Suppressor macrophage treated with lipopolysaccharide for 4 hours (primary cell): ENCODE measurements at places on chromosomes 16 and 17.

DNA sequence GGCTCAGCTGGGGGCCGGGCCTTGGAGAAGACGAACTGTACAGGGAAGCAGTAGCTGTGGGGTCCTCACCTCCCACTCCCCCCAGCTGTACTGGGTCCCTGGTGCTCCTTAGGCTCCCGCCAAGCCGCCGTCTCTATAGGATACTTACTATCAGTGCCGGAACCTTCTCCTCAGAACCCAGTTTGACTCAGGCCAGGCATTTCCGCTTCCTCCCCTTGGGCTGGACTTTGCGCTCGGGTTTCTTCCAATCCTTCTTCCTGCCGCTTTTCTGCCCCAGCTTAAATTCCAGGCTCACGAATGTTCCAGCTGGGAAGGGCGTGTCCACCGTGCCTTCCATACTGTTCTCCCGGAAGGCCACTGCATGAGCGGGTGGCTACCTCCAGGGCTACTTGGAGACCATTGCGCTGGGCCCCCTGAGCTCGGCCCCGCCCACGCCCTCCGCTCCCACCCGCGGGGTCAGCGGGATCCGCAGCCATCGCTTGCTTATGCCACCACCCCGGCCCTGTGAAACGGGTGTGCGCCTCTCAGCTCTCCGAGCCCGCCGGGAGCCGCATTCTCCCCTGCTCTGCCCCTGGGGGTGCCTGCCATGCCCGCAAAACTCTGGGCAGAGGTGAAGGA, 1795.9 kb downstream of the TP53TG3F start:
- DNase-seq = no peak

DNA sequence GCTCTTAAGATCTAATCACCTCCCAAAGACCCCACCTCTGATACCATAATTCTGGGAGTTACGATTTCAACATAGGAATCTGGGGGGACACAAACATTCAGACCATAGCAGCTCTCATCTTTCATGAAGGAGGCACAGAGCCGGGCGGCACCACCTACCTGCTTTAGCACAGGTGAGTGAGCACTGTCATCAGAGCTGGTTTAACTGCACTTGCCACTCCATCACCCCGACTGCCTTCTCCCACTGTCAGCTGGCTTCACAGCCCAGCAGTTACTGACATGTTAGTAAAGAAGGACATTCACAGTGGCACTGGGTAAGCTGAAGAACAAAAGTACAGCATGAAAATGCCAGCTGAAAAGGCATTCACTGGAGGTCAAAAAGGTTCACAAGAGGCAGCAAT, 22.5 kb downstream of the GABARAPL2 start:
- DNase-seq = no peak

GRCh38 chr16:31528523-31529107, 915 bp downstream of the AHSP start:
- DNase-seq = no peak

- peak; percentile 58 for DNase-seq
Observed at GRCh38 chr16:68049449-68049848, 26.4 kb downstream of the DUS2 start.

DNA sequence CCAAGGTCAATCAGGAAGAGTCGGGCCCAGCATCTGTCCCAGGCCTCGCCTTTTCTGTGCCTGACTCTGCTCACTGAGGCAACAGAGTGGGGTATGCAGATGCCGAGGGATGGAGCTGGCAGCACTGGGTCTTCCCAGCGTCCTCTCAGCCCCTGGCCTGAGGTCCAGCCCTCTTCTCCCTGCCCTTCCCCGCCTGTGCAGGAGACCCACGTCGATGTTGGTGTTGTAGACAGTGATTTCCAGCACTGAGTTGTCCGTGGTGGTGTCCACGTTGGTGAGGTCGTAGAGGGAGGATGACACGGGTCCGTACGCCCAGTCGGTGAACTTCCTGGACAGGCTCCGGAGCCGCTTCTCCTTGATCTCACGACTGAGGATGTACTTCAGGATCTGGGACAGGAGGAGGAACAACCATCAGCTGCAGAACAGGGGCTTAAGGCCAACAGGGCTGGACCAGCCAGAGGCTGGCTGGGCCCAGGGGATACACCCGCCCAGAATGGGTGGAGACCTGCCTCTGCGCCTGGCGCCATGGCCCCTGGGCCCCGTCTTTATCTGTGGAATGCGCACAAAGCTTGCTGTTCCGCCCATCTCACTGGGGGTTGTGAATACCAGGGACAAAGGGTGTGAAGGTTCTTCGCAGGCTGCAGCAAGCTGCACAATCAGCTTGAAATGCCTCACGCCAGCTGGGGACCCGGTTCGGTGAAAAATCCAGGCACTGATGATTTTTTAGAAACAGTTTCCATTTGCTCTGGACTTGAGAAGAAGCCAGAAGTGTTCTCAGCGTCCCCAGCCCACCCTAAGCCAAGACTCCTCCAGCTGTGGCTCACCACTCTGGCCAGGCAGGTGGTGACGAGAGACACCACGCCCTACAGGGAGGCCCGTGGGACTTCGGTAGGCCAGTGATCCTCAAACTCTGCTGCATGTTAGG, 27.5 kb downstream of the TRPV3 start:
- DNase-seq = no peak

GRCh38 chr17:57999496-58000017, 7.5 kb downstream of the SRSF1 start:
- peak; percentile 85 for DNase-seq

- no peak for DNase-seq
Observed at GRCh38 chr17:78225088-78225865, 6.2 kb upstream of the TMEM235 start.

DNA sequence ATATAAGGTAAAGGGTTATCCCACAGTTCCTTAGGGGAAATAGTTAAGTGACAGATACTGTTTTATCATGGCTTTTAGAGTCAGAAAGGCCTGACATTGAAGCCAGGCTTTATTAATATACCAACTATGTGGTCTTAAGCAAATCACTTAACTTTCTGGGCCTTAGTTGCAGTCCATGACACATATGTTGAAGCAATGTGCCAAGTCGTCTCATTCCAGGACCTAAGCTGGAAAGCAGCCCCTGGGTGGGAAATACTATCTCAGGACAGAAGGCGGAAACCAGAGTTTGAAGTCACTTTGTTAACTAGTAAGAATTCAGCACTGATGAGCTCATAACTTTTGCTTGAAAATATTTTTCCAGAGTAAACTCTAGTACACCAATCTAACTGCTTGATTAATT, 80.0 kb downstream of the USP32 start:
- DNase-seq = no peak

- no peak for DNase-seq
Observed at GRCh38 chr16:88974916-88975215, 2.1 kb downstream of the CBFA2T3 start.

DNA sequence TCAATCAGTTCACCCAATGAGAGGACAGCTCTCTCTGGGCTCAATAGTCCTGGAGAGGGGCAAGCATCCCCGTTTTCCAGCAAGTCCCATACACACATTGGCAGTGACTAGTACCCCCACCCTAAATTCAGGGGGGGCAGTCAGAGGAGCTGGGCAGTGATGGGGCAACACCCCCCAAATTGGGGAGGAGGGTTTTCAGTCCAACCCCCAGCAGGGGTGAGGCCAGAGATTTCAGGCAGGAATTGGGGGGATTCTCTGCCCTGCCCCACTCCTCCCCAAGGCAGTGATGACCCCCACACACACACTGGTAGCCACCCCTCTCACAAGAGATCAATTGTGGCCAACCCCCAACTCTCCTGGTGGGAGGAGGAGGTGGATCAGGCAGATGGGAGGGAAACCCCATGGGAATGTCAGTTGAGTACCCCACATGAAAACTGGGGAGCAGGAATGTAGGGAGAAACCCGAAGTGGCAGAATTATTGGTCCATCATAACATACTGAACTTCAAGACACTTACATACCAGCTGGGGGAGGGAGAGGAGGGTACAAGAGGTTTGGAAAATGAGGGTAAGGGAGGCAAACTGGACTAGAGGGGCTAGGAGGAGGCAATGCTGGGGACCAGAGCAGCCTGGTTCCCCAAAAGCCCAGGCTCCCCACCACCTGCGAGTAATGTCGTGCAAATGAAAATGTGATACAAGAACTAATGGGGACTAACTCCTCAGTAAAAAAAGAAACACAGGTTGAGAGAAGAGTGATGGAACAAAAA, 3.1 kb downstream of the VAMP2 start:
- DNase-seq = no peak

GRCh38 chr17:41466988-41467387, at the start of gene KRT32:
TSS of gene KRT32 (minus strand) at chr17:41467386. CDS start at chr17:41467325, 61 bp downstream.
- DNase-seq = no peak

DNA sequence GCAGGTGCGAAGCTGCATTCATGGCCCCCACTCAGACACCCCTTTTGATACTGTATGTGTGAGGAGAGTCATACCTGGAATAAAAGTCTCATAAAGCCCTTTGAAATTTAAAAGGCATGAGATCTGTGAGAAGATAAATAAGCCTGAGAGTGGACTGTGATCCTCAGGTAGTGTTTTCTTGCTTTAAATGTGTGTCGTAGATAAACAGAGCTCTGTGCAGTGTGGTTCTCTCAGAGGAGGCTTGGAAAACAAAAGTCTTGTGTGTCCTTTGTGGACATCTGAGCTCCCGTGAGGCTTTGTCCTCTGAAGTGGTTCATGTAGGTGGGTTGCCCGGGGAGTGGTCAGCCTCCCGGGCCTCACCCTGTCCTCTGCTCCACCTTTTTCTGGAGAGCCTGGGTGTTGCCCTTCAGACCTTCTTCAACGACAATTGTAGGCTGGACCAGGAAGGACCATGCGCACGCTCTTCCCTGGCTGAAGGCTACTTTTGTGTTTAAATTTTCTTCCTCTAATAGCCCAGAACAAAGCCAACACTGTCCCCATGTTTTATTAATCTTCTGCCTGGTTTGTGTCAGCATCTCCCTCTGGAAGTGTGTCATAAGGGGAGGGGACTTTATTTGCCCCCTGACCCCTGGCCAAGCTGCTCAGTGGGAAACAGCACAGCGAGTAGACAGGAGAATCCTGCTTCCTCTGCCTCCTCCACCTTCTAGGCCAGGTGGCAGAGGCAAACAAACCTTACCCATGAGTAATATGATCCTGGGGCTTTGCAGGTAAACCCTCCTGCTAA, 151.2 kb downstream of the MSI2 start:
- DNase-seq = no peak

- no peak for DNase-seq
Observed at GRCh38 chr16:6863135-6863534, 469.5 kb upstream of the RBFOX1 start.

DNA sequence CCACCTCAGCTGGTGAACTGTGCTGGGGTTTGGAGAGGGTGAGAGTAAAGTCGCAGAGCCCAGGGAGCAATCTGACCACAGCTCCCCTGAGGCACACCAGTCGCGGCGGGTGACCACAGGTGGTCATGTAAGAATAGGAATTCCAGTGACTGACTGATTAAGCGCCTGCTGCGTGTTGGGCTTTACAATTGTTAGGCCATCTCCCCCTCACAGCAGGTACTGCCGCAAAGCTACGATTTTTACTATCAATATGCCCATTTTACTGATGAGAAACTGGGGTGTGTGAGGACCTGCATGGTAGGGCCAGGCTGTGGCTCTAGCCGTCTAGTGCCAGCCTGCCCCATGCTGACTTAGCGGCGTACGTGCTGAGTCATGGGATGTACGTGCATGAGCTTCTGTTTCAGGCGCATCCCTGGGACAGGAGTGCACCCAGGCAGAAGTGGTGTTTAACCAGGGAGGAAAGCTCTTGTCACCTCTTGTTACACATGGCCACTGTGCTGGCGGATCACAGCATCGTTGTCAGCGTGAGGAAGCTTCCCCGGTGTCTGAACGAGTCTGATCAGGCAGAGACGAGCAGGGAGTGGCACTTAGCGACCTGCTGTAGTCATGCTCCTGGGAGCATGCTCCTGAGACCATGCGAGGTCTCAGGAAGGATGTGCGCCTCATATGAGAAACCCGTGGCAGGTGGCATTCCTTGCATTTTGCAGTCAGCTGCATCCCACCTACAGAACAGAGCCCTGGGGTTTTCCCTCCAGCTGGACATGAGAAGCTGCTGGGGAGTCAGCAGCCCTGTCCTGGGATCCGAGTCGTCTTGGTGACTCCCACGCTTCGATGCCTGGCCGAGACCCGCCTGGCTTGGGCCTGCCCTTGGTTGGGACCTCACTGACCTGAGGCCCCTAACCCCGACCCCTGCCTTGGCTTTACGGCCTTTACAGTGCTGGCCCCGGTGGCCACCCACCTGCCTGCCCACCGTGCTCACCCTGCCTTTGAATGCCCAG, 163.7 kb upstream of the CHMP6 start:
- no peak for DNase-seq

DNA sequence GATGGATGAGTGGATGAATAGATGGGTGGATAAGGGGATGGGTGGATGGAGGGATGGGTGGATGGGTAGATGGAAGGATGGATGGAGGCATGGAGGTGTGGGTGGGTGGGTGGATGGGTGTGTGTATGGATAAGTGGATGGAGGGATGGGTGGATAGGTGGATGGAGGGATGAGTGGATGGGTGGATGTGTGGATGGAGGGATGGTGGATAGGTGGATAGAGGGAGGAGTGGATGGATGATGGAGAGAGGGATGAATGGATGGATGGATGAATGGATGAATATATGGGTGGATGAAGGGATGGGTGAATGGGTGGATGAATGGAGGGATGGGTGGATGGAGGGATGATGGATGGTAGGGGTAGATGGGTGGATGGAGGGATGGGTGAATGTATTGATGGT, 27.5 kb upstream of the NPTX1 start:
- DNase-seq = no peak

DNA sequence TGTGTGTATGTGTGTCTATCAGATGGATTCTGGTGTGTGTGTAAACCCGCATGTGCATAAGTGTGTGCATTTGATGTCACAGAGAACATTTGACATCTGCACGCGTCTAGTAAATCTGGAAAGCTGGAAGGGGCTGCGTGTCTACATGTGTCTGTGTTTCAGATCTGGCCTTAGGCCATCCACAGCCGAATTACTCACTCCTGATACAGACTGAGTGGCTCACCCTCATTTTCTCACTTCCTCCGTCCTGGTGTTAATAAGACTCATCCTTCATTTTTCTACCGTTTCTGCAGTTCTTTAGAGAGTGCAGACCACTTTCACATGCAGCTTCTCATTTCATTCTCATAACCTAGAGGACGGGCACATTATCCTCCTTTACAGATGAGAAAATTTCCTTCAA, 491.6 kb downstream of the CDH13 start:
- no peak for DNase-seq

GRCh38 chr17:77555741-77556291, 402.7 kb upstream of the TNRC6C start:
- DNase-seq = no peak

- DNase-seq = no peak
Observed at GRCh38 chr17:80659651-80660050, 115.0 kb downstream of the RPTOR start.

- no peak for DNase-seq
Observed at GRCh38 chr17:49521088-49521450, 26.0 kb downstream of the NGFR start.
